Activated T-helper 1 cell treated with anti-CD3 and anti-CD28 coated beads, Interleukin-12 subunit alpha, Interleukin-12 subunit beta, Interleukin-2, Interleukin-4 antibody, amounts not matched to agents 30 ng/mL and 10 ng/mL and 1 ng/mL, durations not matched to agents 14 hours and 24 hours and 36 hours (primary cell): ENCODE measurements at places on chromosomes 12 and 14.

- no peak for DNase-seq
These were observed 936 bp downstream of the TFCP2 start for GRCh38 chr12:51171884-51172514.

- DNase-seq, result no peak
These were observed 156.0 kb upstream of the PLEKHG7 start for GRCh38 chr12:92546635-92547348.

- no peak for DNase-seq
These were observed 114.3 kb downstream of the SNAPC1 start for GRCh38 chr14:61876362-61877034.

GRCh38 chr12:124692443-124692842 is 125.0 kb upstream of the NCOR2 start:
- no peak for DNase-seq

- DNase-seq, result peak; percentile 50
These were observed 1.0 kb upstream of the NAP1L1 start for GRCh38 chr12:76085520-76085868.
